ENCODE measurements at places on chromosomes 1 and 21.
A peak's percentile ranks its signal among the peaks of the same experiment; 100 is the strongest.

DNA sequence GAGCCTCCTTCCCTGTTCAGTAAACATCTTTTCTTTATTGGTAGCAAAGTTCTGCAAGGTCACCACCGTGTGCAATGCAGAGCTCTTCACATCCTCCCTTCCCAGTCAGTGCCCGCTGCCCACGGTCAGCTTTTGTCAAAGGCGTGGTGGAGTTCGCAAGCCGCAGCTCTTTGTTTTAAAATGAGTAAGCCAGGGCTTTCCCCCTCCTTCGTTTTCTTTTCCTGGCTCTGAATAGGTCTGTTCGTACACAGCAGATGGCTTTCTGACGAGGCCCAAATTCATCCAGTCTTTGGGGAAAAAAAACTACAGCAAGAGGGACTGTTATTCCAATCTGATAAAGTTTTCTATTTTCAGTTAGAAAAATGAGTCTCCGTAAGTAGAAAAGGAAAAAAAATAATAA is 153.2 kb downstream of the LRIG2 start:
- no peak for DNase-seq

DNA sequence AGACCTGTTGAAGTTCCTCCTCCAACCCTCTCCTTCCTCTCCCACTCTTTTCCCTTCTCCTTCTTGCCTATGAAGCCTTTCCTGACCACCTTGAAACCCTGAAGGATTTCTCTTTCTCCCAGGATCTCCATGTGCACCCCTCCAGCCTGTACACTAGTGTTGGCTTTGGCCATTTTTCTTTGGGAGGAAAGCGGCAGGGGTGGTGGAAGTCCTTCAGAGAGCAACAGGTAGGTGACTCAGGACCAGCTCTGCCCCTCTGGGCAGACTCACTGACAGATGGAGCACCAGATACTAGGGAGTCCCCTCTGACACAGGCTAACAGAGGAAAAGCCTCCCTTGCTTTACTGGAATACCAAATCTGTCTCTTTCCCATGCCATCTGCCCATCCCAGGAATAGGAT is 4.6 kb downstream of the SLC26A9 start:
- DNase-seq, result no peak

- no peak for DNase-seq
Observed at GRCh38 chr1:11788549-11789053, 17.2 kb downstream of the MTHFR start.

DNA sequence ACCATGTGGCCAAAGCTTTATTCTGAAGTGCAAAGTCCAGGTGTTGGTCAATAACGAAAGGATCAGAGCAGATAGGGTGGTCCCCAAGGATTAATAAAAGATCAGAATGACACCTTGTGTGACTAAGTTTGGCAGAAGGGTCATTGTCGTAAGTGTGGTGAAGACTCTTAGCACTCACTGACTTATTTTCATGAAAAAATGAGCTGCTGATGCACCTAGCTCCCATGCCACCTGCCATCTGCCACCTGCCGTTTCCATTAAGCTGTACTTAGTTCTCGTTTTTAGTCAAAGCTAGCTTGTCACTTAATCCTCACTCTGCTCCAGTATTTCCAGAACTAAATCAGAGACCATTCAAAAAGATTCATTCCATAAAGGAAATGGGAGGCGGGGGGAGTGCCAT is 112.6 kb downstream of the SEC16B start:
- DNase-seq, result no peak

DNA sequence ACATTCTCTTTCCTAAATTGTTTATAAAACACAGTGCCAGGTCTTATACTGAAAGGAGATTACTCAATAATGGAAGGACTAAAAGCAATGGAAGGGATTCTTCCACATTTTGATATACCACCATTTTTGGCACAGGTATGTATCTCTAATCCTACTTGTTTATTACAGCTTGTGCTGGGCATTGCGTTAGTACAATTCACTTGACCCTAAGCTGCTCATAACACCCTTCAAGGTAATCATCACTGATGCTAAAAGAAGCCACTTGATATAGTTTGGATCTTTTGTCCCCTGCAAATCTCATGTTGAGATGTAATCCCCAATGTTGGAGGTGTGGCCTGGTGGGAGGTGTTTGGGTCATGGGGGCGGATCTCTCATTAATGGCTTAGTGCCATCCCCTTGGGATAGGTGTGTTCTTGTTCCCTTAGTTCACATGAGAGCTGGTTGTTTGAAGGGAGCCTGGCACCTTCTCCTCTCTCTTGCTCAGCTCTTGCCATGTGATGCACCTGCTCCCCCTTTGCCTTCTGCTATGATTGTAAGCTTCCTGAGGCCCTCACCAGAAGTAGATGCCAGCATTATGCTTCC is 71.1 kb downstream of the NIBAN1 start:
- DNase-seq, result no peak

GRCh38 chr1:83545066-83545862 is 453.7 kb downstream of the TTLL7 start:
- no peak for DNase-seq

- DNase-seq, result no peak
Observed at GRCh38 chr1:9086796-9087195, 17.4 kb upstream of the SLC2A5 start.

GRCh38 chr1:108053270-108054013 is 88.5 kb upstream of the VAV3 start:
- DNase-seq, result no peak

DNA sequence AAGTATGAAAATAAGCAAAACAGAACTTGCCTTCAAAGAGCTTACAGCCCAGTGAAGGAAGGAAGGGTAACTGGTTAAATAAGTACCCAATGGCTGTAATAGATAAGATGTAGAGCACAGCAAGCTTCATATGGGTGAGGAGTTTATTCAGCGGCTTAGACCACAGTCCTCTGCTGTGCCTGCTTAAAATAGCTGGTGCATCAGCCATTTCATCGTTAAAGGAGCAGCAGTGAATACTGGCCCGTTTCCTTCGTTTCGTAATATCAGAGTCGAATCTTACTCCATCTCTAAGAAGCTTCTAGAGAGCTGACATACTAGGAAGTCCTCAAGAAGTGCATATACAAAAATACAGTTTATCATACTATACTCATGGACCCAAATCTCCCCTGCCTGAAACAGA is 286.5 kb downstream of the NFIA start:
- DNase-seq, result no peak

DNA sequence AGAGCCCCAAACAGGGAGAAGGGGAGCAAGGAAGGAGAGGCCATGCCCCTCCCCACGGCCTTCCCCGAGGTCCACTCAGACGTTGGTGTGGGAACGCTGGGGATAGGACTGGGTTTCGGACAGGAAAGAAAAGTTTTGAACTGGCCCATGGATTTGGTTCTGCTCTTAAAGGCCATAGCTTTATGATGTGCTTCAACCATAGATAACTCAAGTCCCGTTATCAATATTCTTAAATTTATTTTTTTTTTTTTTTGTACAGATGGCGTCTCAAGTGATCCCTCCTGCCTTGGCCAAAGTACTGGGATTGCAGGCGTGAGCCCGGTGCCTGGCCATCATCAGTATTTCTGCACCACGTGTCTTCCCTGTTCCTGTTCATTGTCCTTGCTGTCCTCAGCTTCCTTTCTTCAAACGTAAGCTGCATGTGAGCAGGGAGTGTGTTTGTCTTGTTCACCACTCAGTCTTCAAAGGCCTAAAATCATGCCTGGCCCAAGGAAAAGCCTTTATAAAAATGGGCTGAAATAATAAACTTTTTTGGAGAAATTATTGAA is 820 bp upstream of the KRTAP10-1 start:
- no peak for DNase-seq

DNA sequence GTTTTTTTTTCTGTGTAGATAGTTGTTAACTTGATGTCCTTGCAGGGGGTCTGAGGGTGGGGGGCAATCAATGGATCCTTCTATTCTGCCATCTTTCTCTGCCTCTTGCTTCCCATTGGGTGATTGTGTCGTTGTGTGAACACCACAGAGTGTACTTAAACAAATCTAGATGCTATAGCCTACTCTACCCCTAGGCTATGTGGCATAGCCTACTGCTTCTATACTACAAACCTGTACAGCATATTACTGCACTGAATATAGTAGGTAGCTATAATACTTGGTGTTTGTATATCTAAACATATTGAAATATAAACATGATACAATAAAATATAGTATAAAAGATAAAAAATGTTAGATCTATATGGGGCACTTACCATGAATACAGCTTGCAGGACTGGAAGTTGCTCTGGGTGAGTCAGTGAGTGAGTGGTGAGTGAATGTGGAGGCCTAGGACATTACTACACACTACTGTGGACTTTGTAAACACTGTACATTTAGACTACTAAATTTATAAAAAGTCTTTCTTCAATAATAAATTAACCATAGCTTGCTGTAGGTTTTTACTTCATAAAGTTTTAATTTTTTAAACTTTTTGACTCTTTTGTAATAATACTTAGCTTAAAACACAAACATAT is 105.4 kb downstream of the CENPF start:
- no peak for DNase-seq

- DNase-seq, result no peak
Observed at GRCh38 chr1:99445071-99445470, 180.8 kb downstream of the PLPPR4 start.

- DNase-seq, result no peak
Observed at GRCh38 chr1:41135196-41135947, 106.7 kb downstream of the SCMH1 start.

- DNase-seq, result no peak
Observed at GRCh38 chr1:232416026-232416568, 213.8 kb downstream of the SIPA1L2 start.

GRCh38 chr21:41766883-41767605 is at the start of gene RIPK4:
Gene RIPK4, minus strand, starts transcription at chr21:41767052. Its CDS starts 11 bp downstream, at chr21:41767041.
- DNase-seq, result peak; percentile 76

- DNase-seq, result no peak
Observed at GRCh38 chr1:223748405-223748772, 36.0 kb downstream of the CAPN2 start.

DNA sequence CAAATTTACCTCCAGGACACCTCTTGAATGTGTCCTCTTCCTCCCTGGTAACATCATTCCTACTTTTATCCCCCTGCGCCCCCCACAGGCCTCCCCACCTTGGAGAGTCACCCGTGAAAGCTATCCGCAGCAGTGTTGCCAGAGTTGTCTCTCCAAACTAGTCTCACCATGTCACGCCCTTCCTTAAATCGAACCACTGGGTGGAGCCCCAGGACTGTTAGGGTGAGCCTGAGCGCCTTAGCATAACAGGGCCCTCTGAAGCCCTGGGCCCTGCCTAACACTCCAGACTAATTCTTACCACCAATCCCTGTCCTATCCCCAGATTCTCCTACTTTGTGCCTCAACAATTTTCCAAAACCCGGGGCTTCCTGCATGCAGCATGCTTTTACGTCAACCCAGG is 35.0 kb downstream of the HSD3B2 start:
- peak; percentile 23 for DNase-seq

DNA sequence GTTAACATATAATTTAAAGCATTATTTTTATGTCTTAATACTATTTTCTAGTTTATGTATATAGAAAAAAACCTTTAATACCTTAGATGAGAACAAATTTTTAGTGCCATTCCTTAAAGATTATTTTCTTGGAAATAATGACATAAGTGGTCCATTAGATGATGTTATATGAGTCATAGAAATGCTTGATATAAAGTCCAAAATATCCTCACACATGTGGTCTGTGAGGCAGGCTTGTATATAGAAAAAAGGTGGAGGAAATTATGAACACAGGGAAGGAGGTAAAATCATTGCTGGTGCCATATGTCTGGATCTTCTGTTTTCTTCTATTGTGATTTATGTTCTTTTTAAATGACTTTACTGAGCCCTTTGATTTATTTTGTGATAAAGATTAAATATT is 79.3 kb downstream of the MAP3K7CL start:
- no peak for DNase-seq

- DNase-seq, result no peak
Observed at GRCh38 chr1:182149411-182149965, 88.0 kb upstream of the ZNF648 start.

DNA sequence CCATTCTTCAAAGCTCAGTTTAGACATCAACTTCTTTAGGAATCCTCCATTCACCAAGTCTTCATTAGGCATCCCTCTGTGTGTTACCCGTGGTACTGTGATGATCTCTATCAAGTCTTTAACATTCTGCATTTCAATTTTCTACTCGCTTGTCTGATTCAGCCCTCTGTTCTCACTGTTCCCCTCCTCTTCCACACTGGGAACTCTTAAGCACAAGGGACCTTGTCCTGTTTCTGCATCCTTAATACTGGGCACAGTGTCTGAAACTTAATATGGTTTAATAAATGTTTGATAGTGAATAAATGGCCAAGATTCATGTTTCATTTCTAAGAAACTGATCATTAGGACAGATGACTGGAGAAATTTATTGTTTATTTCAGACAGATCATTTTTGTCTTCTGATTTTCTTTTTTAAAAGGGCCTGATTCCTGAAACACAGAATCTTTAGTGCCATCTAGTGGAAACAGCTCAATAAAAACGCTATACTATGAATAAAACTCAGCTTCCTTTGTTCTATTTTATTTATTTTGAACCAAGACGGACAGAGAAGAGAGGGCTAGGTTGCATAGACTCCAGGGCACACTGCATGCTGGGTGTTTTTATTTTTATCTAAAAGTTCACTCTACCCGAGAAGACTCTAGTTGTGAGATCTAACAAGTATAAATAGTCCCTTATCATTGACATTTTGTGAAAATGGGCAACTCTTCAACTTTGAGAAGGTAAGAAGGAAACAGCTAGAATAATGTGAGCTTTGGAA is 7.0 kb upstream of the TRIM45 start:
- no peak for DNase-seq

DNA sequence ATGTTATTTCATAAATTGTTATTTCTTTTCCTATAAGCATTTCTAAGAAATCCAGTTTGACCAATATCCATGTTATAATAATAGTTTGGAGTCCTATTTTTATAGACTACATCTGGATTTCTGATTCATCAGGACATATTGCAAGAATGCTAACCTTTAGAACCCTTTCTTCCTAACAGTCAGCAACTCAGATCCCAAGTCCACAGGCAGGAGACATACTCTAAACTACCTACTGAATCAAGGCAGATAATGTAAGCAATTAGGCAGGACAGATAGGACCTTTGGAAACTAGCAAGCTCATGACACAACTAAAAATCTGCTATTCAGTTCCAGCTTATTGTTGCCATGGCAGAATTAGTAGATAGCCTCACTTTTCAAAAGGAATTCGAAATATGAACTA is 104.1 kb downstream of the DENND1B start:
- no peak for DNase-seq

- DNase-seq, result no peak
Observed at GRCh38 chr21:33067043-33067442, 2.9 kb upstream of the OLIG1 start.

- no peak for DNase-seq
Observed at GRCh38 chr1:23980728-23981070, 572 bp upstream of the SRSF10 start.

GRCh38 chr1:164834641-164835040 is 275.7 kb downstream of the PBX1 start:
- no peak for DNase-seq

Data from HepG2 (cell line).